ENCODE measurements at places on chromosomes 2 and 18. TPM values are rescaled to one million over a fixed set of nuclear protein-coding genes. Genes with fewer than 3 reads are reported as not detected.
A peak's percentile ranks its signal among the peaks of the same experiment; 100 is the strongest.

FAP gene
- 96.1 TPM for total RNA-seq

DNA sequence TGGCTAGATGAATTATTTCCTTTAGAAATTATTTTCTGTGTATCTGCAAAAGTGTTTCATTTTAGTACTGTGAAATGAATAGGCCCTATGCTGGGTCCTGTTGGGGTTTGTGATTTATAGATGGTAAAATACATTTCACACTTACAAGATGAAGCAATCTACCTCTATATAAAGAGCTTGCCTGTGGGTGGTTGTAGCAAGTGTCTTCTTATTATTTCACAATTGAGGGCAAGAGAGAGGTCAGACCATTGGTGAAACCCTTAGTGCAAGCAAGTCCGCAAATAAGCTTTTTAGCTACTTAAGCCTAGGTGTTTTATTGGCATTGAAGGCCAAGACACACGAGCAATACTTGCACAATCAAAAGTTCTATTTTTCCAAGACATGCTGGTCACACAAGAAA is 153.1 kb downstream of the FMNL2 start:
- H3K27ac ChIP-seq = no peak overlapping the region
- H3K36me3 ChIP-seq = no peaks in the 10 kb centered on the region
- H3K27me3 ChIP-seq = no peaks in the 10 kb centered on the region

GRCh38 chr2:9149388-9149660 is 57.3 kb upstream of the ASAP2 start:
- no peaks in the 10 kb centered on the region for H3K27me3 ChIP-seq
- no peak overlapping the region for H3K27ac ChIP-seq
- H3K36me3 ChIP-seq = no peaks in the 10 kb centered on the region
- H3K4me3 ChIP-seq = no peak overlapping the region
- H3K4me1 ChIP-seq = peaks cover 7% of the 10 kb centered on the region

DNA sequence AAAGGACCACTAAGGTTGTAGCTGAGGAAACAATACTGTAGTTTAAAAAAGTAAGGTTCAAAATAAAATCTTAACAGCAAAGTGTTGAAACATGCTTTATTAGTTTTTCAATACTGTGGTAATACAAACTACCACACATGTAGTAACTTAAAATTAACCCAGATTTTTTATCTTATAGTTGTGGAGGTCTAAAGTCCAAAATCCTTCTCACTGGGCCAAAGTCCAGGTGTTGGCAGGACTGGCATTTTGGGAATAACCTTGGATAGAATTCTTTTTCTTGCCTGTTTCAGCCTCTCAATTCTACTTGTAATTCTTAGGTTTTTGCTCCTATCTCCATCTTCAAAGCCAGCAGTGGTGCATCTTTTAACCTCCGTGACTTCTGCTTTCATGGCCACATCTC is 942.0 kb downstream of the TSN start:
- DNase-seq = no peak
- H3K27me3 ChIP-seq = no peaks in the 10 kb centered on the region
- H3K4me3 ChIP-seq = no peak overlapping the region
- H3K4me1 ChIP-seq = no peaks in the 10 kb centered on the region
- no peaks in the 10 kb centered on the region for H3K36me3 ChIP-seq

- H3K27me3 ChIP-seq = no peaks in the 10 kb centered on the region
- H3K36me3 ChIP-seq = no peaks in the 10 kb centered on the region
- no peak overlapping the region for H3K27ac ChIP-seq
Observed at GRCh38 chr2:190835303-190835930, 45.2 kb upstream of the GLS start.

DNA sequence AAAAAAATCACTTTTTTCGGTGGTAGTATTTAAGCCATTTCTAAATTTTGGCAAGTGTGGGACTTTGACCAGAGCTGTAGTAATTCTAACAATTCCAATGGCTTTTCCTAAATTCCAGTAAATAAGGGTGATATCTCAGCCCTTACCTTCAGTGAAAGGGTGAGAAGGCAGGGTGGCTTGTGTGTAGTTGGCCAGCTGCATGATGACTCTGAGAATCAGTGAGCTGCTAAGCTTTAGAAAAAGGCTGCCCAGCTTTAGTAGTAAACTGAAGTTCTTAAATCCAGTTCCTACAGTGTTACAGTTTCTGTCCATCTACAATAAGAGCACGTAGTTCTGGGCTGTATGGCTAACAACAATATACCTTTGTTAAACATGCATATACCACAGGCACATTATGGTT is 42.0 kb downstream of the OXER1 start:
- no peaks in the 10 kb centered on the region for H3K27me3 ChIP-seq
- H3K4me1 ChIP-seq = no peaks in the 10 kb centered on the region
- H3K36me3 ChIP-seq = no peaks in the 10 kb centered on the region

DNA sequence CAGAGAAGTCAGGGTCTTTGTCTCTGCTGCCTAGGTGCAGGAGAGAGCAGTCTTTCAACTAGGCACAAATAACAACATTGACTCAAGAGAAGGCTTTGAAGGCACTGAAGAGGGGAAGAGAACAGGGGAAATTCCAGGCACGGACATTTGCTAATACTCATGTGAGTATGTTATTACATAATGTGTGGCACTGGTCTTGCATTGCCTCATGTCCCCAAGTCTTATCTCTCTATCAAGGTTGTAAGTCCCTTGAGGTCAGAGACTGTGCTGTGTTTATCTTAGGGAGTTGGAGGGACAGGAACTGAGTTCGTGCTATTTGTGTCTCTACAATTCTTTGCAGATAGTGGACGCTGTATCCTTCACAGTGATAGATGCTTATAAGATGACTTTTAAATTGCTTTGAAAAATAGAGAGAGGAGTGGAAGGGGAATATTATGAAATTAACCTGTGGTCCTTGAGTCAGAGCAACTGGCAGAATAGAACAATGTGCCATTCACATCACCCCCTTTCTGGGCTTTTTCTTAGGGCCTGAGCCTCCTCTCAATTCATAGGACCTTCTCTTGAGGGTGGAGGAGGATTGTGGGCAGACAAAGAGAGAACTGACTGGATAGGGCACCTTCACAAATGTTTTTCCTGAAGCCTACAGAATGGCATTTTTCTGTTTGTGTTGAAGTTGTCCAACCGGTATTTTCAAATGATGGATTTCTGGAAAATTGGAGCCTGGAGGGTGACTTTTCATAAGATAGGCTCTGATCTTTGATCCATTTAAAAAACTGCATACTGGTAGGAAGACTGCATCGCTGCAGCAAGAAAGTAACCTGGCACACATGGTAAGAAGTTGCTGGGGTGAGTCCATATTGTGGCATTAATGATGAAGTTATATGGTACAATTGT is 96.6 kb upstream of the CXCR4 start:
- no peaks in the 10 kb centered on the region for H3K4me1 ChIP-seq
- H3K27ac ChIP-seq = no peak overlapping the region
- no peaks in the 10 kb centered on the region for H3K36me3 ChIP-seq
- no peaks in the 10 kb centered on the region for H3K27me3 ChIP-seq
- DNase-seq = no peak
- H3K4me3 ChIP-seq = no peak overlapping the region

- no peak overlapping the region for H3K27ac ChIP-seq
- peaks cover 3% of the 10 kb centered on the region for H3K4me1 ChIP-seq
- no peaks in the 10 kb centered on the region for H3K36me3 ChIP-seq
- H3K27me3 ChIP-seq = no peaks in the 10 kb centered on the region
Observed at GRCh38 chr2:106161938-106162820, 31.9 kb downstream of the UXS1 start.

EML6 gene
- total RNA-seq = 1.3 TPM

- no peaks in the 10 kb centered on the region for H3K27me3 ChIP-seq
- no peak overlapping the region for H3K27ac ChIP-seq
- no peaks in the 10 kb centered on the region for H3K4me1 ChIP-seq
- H3K4me3 ChIP-seq = no peak overlapping the region
- H3K36me3 ChIP-seq = peaks cover 2% of the 10 kb centered on the region
Observed at GRCh38 chr18:36031903-36032302, 35.5 kb downstream of the RPRD1A start.

DNA sequence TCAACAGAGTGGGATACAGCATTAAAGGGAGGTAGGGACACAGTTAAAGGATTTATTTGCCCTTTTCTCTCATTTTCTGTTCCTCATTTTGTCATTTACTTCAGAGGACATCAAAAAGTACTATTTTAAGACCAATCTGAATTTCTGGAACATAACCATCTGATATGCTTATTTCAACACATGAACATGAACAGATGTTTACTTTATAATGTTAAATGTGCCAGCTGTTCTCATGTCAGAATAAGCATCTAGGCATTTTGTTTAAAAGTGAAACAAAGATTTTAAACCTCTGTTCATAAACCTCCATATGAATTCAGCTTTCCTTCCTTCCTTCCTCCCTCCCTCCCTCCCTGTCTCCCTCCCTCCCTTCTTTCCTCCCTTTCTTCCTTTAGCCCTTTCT is 677.7 kb downstream of the CNTNAP5 start:
- H3K4me3 ChIP-seq = no peak overlapping the region
- no peaks in the 10 kb centered on the region for H3K4me1 ChIP-seq
- no peaks in the 10 kb centered on the region for H3K36me3 ChIP-seq
- peak; percentile 21 for DNase-seq
- no peak overlapping the region for H3K27ac ChIP-seq

GALNT14 gene
- 0.83 TPM for total RNA-seq

DNA sequence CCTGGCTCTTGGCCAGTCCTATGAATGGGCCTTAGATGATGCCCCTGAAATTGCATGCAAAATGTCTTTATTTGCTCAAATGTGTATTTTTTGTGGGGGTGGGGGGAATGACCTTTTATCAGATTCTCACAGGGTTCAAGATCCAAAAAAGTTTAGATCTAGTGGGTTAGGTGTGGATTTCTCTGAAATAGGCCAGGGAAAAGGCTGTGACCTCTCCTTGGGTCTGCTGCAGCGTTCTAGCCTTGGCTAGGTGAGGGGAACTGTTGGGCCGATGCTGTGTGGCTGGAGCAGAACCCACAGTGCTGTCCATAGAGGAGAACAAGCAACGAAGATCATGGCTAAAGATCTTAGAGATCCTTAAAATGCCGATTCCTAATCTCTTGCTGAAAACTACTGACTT is 130.4 kb upstream of the IL1R2 start:
- no peak for DNase-seq
- H3K27me3 ChIP-seq = no peaks in the 10 kb centered on the region
- H3K36me3 ChIP-seq = peaks cover 11% of the 10 kb centered on the region
- H3K4me3 ChIP-seq = no peak overlapping the region
- H3K27ac ChIP-seq = no peak overlapping the region
- no peaks in the 10 kb centered on the region for H3K4me1 ChIP-seq

GRCh38 chr2:7031547-7032245 is 114.5 kb downstream of the RNF144A start:
- no peak overlapping the region for H3K27ac ChIP-seq
- H3K36me3 ChIP-seq = no peaks in the 10 kb centered on the region
- peak; percentile 24 for DNase-seq

DNA sequence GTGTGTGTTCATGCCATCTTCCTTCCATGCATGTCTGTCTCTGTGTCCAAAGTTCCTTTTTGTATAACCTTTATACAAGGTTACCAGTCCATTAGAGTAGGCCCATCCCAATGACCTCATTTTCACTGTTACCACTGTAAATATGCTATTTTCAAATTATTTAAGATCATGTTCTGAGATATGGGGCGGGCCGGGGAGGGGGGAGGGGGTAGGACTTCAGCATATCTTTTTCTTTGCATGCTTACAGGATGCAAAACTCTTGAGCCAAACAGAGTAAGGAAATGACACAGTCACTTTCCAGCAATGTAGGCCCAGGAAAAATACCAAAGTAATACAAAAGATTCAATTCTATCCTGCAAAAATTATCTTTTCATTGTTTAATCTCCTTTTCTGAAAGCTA is 124.1 kb upstream of the HNRNPA3 start:
- no peaks in the 10 kb centered on the region for H3K4me1 ChIP-seq
- DNase-seq = no peak
- H3K27me3 ChIP-seq = no peaks in the 10 kb centered on the region

- H3K36me3 ChIP-seq = no peaks in the 10 kb centered on the region
- H3K27ac ChIP-seq = no peak overlapping the region
- H3K4me1 ChIP-seq = no peaks in the 10 kb centered on the region
- DNase-seq = no peak
- H3K4me3 ChIP-seq = no peak overlapping the region
Observed at GRCh38 chr2:214679736-214680135, 129.7 kb downstream of the BARD1 start.

GRCh38 chr18:24397131-24397693 is 412 bp downstream of the OSBPL1A start:
- H3K27ac ChIP-seq = peak overlapping the region; percentile 88
- no peaks in the 10 kb centered on the region for H3K27me3 ChIP-seq
- peak; percentile 78 for DNase-seq
- H3K36me3 ChIP-seq = no peaks in the 10 kb centered on the region

GRCh38 chr2:150627526-150627925 is 140.1 kb upstream of the RND3 start:
- H3K36me3 ChIP-seq = no peaks in the 10 kb centered on the region
- no peaks in the 10 kb centered on the region for H3K27me3 ChIP-seq
- H3K4me3 ChIP-seq = no peak overlapping the region
- H3K27ac ChIP-seq = no peak overlapping the region
- H3K4me1 ChIP-seq = peaks cover 3% of the 10 kb centered on the region
- DNase-seq = peak; percentile 53

GRCh38 chr2:190693533-190694232 is 44.8 kb downstream of the NAB1 start:
- DNase-seq = no peak
- no peaks in the 10 kb centered on the region for H3K27me3 ChIP-seq
- peaks cover 2% of the 10 kb centered on the region for H3K36me3 ChIP-seq
- no peaks in the 10 kb centered on the region for H3K4me1 ChIP-seq
- no peak overlapping the region for H3K27ac ChIP-seq

DNA sequence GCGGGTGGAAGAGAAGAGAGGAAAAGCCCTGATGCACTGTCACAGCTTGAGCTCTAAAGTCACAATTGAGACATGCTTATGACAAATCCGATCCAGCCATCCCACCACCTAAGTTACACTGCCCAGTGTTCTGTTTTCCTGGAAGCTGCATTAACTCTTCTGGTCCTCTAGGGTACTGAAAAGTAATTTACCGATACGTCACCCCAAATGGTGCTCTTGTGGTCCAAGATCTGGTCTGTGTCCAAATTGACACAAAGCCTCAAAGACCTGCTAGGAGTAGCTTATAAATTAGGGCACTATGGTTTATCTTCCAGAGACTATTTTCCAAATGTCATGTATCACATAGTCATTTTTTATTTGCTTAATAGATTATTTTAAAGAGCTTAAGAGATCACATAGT is 186.7 kb upstream of the ETAA1 start:
- no peak overlapping the region for H3K27ac ChIP-seq
- H3K4me1 ChIP-seq = peaks cover 3% of the 10 kb centered on the region
- no peak for DNase-seq
- H3K36me3 ChIP-seq = no peaks in the 10 kb centered on the region
- no peaks in the 10 kb centered on the region for H3K27me3 ChIP-seq

All from fibroblast of lung (primary cell).